ENCODE measurements at places on chromosomes 1 and 21.

DNA sequence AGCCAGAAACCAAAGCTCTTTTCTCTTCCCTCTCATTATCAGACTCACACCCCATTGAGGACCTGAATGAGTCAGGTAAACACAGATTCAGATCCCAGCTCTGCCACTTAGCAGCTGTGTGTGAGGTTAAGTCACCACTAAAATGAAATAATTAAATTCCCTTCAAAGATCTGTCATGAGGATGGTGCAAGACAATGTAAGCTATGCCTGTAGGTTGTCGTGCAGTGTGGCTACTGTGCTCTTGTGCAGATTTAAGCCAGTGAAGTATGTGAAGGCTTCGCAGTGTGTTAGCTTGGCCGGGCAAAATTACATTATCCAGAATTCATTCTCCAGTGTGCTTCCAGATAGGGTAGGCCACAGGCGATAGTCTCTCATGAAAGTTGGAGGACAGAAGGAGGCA is 13.6 kb downstream of the UBL4B start:
- DNase-seq: no peak

- no peak for DNase-seq
These were observed 30.5 kb downstream of the STUM start for GRCh38 chr1:226578946-226579578.

- DNase-seq: no peak
These were observed 29.5 kb upstream of the CR2 start for GRCh38 chr1:207424570-207425131.

DNA sequence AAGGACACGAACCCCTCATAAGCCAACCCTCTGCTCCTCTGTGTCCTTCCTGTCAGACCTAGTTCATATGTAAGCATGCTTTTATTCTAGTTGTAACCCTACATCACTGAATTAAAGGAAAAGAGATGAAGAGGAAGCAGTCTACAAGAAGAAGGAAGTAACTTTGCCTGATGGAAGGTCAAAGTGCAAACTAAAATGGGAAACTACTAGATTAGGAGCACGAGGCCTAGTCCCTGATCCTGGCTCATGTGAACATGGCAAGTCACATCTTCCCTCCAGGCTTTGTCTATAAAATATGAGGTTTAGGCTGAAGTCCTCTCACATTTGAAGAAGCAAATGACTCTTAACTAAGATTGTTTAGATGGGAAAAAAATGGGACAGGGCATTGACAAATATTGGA is 13.2 kb downstream of the ZMYND12 start:
- no peak for DNase-seq

- no peak for DNase-seq
These were observed 6.1 kb upstream of the MASP2 start for GRCh38 chr1:11052839-11053757.

DNA sequence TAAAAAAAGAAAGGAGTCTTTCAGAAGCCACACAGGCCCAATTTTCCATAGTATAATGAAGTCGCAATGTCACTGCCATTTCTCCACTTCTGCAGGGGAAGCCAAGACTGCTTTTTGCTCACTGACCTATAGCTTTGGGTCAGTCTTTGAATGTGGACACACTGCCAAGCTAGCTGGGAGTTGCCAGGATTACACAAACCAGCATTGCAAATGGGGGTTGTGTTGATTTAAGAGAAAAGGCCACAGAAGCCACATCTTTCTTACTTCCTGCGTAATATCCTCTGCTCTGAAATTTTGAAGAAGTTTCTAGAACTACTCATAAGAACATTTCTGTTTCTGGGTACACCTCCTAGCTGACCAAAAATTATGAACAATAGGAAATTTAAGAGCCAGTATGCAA is 45.8 kb upstream of the SAMSN1 start:
- DNase-seq: peak; percentile 28

DNA sequence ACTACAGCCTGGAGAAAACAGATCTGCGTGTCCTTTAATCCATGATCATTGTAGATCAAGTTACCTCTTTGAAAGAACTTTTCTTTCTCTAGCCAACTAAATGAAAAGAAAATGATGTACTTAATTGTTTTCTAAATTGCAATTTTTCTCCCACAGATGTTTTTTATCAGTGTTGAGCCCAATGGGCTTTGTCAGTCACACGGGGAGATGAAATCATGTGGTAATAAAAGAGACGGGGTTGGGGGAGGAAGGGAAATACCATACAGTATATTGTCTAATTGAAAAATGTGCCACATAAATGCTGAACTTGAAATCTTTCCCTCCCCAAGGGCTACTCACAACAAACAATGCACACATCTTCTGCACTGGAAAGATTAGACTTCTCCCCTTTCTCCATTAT is 58.4 kb downstream of the NTMT2 start:
- DNase-seq: no peak

DNA sequence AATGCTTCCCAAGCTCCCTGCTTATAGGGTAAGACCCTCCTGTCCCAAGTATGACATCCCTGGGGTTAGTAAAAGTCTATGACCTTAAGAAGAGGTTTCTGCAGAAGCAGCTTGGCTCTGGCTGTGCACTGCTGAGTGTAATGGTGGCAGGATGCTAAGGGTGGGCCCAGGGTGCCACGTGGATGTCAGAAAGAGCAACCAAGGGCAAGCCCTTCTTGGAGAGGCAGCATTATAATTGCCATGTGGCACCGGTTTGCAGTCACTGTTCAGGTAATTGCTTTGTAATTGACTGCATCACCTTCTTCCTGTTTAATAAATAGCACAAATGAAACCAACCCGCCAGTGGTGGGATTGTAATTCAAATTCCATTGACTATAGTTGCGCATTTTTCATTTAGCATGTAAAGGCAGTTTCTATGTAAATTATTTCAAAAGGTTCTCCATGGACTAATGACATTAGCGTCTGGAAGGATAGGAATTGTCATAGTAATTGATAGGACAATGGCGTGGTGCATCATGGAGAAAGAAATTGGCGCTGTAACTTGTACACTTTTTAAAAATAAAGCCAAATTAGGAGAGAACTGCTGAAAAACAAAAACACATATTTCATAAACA is 490.6 kb upstream of the VAMP3 start:
- no peak for DNase-seq

GRCh38 chr1:230069796-230070195 is 2.8 kb downstream of the GALNT2 start:
- DNase-seq: no peak

GRCh38 chr1:206469411-206469932 is 804 bp upstream of the IKBKE start:
- peak; percentile 47 for DNase-seq

GRCh38 chr1:206502812-206503211 is 4.5 kb upstream of the RASSF5 start:
- no peak for DNase-seq

- DNase-seq: no peak
These were observed 98.7 kb downstream of the WDR3 start for GRCh38 chr1:118028267-118028666.

DNA sequence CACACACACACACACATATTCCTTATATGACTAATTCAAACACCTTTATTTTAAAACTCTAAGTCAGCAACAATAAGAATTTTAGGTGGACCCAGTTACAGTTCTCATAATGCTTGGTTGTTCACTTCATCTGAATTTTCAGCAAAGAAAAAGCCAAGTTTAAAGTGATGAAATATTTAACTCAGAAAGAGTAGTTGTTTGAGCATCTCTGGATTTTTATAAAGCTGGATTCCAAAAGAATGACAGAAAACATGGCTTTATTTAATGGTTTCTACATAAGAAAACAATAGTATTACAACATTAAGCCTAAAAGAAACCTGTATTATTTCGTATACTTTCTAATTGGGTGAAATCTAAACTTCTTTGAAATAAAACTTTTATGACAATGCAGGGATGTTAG is 54.2 kb upstream of the ADAMTS5 start:
- no peak for DNase-seq

- no peak for DNase-seq
These were observed 39.4 kb downstream of the NDUFS5 start for GRCh38 chr1:39065542-39065941.

DNA sequence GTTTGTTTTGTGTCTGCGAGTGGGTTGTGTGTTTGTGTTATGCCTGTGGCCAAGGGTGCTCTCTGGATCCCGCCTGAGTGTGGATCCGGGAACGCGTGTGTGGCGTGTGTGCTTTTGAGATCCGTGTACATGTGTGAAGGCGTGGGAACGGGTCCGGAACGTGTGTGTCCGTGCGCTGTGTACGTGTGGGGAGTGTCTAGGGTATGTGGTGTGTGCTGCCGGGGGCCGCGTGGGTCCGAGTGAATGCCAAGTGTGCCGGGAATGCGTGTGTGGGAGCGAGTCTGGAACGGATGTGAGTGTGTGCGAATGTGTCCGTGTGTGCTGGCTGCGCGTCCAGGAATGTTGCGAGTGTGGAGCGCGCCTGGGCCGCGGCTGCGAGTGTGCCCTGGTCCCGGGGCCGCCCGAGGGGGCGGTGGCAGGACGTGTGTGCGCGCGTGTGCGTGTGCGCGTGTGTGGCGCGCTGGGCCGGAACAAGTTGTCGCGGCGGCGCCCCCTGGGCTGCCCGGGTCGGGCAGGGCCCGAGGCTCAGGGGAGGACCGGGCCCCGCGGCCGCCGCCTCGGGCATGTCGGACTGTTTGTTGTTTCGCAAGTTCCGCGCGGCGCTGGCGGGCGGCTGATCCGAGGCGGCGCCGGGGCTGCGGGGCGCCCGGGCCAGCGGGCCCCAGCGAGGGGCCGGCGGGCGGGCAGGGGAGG is 953 bp downstream of the PTPRU start:
- DNase-seq: no peak

GRCh38 chr1:94481473-94481933 is 60.1 kb downstream of the F3 start:
- DNase-seq: peak; percentile 32

DNA sequence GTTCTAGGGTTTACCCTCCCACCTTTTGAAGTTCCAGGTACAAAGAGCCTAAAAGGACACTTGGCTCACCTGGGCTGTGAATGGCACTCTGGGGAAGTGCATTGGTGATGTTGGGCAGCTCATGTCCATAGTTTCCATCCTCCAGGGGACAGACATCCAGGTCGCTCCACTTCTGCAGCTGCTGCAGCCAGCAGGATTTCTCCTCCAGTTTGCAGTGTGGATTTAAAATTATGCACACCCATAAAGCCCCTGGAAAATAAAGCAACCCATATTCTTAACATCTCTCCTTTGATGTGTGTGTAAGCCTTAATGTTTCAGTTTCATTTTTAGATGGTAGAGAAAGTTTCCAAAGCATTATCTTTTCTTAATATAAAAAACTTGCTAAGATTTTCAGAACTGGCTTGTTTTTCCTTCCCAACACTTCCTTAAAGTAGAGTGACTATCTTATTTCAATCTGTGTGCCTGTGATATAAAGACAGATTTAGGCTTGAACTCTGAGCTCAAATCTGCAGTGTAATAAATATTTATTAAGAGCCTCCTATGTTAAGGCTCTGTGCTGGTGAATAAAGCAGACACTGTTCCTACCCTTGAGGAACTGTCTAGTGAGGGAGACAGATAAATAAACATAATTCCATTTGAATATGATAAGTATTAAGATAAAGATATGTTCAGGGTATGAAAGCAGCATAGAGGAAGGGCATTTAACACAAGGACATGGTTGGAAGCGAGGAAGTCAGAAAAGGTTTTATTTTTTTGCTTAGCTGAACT is 39.1 kb downstream of the UROD start:
- DNase-seq: no peak

GRCh38 chr1:199780948-199781670 is 246.4 kb upstream of the NR5A2 start:
- no peak for DNase-seq

DNA sequence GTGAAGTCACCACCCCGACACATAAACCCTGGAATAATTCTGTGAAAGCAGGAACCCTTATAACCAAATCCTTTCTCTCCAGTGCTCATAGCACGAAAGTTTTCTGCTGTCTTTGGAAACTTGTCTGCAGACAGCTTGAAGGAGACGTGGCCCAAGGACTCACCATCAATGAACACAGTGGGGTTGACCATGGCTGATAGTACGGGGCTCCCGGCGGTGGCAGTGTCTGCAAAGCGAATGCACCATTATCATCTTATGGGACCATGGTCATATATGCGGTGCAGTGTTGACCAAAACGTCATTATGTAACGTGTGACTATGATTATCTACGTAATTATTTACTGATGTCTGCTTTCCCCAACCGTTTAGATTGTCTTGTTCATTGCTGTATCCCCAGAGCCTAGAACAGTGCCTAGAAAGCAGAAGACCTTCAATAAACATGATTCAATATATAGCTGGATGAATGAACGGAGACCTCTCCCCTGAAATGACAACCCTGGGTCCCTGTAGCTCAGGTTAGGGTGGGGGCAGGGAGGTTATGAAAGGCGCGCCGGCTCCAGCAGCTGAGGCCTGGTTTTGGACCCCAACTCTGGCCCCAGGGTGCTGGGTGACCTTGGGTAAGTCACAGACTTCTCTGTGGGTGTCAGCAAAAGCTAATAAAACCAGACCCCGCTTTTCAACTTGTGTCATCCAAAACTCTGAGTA is 128.4 kb upstream of the ZBTB40 start:
- DNase-seq: no peak

DNA sequence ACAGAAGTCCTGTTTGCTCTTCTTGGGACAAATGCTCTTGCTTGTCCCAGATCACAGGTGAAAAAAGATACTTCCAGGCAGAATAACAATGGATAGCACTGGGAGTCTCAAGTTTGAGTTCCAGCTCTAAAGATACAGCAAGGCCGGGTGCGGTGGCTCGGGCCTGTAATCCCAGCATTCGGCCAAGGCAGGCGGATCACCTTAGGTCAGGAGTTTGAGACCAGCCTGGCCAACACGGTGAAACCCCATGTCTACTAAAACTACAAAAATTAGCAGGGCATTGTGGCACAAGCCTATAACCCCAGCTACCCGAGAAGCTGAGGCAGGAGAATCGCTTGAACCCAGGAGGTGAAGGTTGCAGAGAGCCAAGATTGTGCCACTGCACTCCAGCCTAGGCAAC is 337.6 kb downstream of the SMYD3 start:
- DNase-seq: no peak

DNA sequence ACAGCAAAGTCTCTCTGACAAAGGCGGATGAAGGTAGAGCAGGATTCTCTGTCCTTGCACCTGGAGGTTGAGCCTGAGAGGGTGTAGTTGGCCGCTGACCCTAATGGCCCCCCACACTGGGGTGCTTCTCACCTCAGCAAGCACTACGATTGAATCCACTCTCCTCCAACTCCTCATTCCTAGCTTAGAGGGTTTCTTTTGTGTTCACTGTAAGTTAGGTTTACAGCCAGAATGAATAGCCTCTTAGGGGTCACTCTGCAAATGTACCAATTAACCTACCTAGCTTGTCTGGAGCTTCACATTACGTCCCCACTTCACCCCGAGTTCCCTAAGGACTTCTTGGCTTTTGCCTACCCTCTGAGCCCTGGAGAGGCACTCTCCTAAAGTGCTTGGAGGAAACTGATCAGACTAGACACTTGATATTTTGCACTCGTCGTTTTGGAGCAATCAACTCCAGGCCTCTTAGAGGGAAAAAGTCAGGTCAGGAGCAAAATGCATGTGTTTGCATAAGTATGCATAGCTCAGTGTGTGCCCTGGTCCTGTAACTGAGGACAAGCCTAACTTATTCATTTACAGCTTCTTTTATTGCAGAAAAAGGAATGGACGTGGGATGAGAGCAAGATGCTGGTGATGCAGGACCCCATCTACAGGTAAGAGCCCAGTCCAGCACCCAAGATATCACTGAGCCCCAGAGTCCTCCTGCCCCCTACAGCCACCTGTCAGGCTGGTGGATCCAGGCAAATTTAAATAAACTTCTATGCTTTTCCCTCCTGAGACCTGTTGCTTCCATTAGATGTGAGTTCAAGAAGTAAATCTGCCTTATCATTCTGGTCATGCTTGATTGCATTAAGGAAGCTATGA is 76.4 kb downstream of the SPATA46 start:
- DNase-seq: no peak

Data from activated CD4-positive, alpha-beta memory T cell treated with anti-CD3 and anti-CD28 coated beads, Interleukin-2, amount 10 ng/mL, durations not matched to agents 7 days and 5 days (primary cell).